ENCODE measurements at places on chromosomes 2 and 18.

- no peak for DNase-seq
Observed at GRCh38 chr2:198973181-198973580, 484.6 kb downstream of the SATB2 start.

DNA sequence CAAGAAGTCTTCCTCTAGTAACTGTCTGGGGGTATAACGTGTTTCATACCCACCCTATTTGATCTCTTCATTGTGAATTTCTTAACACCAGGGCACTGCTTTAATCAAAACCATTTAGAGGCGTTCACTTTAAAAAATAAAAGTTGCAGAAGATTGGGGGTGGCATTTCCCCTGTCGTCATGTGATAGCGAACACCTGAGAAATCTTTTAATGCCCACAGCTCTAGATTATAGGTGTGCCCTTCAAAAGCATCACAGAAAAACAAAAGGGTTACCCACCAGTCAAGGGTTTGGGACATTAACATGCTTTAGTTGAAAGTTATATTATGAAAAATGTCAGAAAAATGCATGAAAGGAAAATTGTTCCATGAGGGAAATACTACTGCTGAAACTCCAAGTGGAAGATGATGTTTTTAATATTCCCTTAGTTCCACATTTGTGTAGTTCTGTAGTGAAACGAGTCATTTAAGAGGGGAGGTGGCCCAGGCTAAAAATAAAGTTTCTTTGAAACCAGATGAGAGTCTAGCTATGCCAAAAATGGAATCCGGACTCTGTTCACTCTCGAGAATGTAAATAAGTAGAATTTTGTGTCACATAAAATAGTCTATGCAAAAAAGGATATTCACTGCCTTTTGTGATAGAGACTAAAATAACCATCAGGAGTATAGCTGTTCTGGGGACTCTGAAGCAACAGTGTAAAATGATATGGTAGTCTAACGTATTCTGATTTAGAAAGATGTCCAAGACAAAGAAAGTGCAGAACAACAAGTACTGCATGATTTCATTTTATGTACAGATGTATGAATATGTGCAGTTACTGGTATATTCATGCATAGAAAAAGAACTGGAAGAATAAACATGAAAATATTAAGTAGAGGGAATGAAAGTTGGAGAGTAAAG, 95.3 kb downstream of the TMEM247 start:
- no peak for DNase-seq

- DNase-seq: no peak
Observed at GRCh38 chr2:230694241-230694640, 18.4 kb upstream of the CAB39 start.

DNA sequence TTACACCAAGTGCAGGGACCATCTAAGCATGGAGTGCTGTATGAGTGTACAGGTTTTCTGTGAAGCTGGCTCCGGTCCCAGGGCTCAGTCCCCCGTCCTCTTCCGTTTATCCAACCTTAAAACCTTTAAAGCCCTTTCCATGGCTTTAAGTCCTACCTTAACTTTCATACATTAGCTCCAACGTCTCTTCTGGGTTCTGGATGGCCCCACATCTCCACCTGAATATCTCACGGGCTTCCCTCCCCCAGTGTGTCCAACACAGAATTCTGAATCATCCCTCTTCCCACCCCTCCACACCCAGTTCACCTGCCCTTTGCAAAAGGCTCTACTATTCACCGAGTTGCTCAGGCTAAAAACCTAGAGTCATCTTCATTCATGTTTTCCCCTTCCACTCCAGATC, 12.8 kb downstream of the ARHGAP25 start:
- no peak for DNase-seq

GRCh38 chr2:46051085-46051484, 246.1 kb upstream of the EPAS1 start:
- DNase-seq: no peak

GRCh38 chr2:122191331-122191730, 435.9 kb downstream of the TSN start:
- DNase-seq: peak; percentile 26

DNA sequence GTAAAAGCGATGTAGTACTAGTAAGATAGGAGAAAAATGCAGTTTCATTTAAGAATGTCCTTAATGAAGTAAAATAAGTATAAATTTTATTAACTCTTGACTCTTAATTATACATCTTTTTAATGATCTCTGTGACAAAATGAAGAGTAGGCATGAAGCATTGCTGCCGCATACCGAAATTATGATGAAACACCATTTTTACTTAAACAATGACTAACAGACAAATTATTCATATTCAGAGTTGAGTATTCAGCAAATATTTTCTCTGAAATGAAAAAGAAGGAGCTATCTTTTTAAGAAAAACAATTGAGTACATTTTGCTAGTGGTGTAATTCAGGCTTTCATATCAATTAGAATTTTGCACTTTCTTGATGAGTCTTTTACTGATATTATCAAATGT, 150.6 kb upstream of the DOCK10 start:
- DNase-seq: no peak

GRCh38 chr2:128732976-128733431, 414.3 kb upstream of the HS6ST1 start:
- DNase-seq: no peak

Measured in RCC 7860 (cell line).